ENCODE measurements at places on chromosomes 6 and 20.

- no peak for DNase-seq
Measured at GRCh38 chr20:50189681-50190250, 864 bp upstream of the CEBPB start.

GRCh38 chr6:69489970-69490369 lies 306.8 kb downstream of the LMBRD1 start:
- DNase-seq = no peak

DNA sequence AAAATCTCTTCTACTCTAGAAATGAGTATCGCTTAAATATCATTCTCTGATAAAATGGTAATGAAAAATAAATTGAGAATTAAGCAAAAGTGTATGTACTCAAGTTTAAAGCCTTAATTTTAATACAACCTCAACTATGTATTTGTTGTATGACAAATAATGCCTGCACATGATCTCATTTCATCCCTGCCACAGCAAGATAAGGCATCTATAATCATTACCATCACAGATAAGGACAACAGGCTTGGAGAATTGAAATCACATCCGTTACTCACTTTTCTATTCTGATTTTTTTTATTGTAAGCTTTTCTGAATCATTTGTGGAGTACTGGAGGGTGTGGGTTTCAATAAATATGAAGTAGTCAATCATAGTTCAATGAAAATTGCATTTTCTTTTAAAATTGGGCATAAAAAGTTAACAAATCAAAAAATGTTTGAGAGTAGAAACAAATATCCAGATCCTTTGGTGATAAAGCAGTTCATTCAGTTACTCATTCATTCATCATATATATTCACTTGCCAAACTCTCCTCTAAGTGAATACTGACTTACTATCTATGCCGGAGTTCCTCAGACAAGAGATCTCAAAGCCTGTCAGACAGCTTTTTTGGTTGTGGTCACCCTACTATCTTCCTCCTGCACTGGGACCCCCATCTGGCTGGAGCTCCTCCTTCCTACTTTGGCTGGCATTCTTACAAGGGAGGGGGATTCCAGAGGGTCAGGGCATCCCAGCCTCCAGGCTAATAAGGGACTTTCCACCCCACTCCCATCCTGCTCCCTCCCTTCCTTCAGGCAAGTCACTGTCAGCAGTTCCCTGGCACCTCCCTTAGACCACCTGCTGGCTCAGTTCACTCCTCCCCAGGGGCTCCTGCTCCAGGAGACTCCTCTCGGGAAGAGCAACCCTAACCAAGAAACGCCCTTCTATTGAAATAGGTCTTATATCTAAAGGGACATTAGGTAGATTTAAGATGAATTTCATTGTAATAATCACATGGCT lies 118.6 kb downstream of the OGFRL1 start:
- no peak for DNase-seq

DNA sequence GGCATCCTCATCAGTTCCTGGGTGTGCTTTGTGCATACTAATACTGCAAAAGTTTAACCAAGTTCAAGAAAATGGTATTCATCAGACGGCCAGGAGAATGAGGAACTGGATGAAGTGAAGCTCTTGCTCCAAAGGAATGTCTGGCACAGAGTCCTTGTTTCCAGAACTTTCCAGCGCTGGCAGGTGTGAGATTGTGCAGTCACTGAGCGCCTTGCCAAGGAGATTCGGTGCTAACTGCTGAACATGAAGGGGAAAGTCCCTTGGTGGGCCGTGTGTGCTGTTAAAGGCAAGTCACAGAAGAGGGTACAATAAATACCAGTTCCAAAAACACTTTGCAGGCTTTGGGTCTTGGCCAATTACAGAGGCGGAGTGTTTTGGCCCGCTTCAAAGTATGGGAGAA lies 262.3 kb upstream of the SOX4 start:
- no peak for DNase-seq

- DNase-seq = no peak
Measured at GRCh38 chr6:133730881-133731280, 158.0 kb upstream of the TCF21 start.

GRCh38 chr20:47605673-47606413 lies 104.2 kb downstream of the NCOA3 start:
- no peak for DNase-seq

GRCh38 chr20:2700913-2701620 lies 8.5 kb downstream of the EBF4 start:
- DNase-seq = no peak

DNA sequence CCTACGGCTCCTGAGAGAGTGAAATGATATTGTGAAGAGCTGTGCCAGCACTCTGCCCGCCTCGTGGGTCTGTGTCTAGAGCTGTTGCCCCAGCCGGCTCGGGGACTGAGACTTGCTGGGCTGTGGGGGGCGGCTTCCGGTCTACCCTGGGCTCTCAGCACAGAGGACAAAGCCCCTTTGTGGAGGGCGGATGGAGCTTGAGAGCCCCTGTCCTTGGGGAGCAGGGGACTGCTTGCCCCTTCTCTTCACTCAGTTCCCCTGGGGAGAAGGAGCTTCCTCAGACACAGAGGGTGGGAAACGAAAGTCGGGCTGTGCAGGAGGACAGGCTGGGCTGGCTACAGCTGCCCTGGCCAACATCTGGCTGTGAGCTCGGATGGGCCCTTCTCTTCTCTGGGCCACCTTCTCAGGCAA lies 11.0 kb downstream of the SRC start:
- no peak for DNase-seq

DNA sequence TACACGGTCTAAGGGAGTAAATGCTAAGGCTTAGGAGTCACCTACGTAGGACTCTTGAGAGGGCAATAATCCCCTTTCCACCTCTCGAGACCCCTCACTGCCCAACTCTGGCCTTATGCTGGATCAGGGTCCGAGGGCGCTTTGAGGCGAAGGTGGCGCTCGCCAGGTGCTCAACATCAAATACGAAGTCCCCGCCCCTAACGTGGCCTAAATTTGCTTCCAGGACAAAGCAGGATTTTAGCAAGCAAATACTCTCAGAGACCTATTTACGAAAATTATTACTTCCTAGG lies 406 bp upstream of the TRIM26 start:
- no peak for DNase-seq

- no peak for DNase-seq
Measured at GRCh38 chr20:36466089-36466488, 75.2 kb upstream of the MYL9 start.

DNA sequence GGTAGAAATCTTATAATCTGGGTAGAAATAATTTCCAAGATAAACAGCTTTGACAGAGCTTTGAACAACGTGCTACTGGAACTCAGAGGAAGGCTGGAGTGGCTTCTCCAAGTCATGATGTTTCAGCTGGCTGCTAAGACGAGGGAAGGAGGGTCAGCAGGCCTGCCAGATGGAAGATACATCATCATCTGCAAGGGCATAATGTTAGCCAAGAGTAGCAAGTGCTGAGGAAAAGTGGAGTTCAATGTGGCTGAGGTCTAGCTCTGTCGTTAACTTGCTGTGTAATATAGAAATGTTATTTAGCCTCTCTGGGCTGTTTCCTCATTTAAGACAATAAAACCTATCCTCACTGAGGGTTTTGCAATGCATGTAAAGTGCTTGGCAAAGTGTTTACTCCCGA lies 35.1 kb downstream of the RGS17 start:
- DNase-seq = no peak

DNA sequence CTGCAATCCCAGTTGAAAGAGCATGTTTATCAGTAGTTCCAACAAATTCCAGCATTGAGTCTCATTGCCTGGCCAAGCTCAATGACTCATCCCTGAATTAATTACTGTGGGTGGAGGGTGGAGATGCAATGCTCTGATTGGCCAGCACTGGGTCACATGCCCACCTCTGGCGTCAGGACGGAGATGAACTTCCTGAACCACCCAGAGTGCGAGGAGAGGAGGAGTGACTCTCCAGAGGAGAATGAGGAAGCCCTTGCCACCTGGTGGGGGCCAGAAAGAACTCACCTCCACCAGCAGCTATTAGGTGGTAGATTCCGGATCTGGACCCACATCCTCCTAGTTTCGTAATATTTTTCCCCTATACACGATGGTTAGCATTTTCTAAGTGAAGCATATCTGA lies 283.9 kb downstream of the TBC1D7 start:
- DNase-seq = peak; percentile 15

DNA sequence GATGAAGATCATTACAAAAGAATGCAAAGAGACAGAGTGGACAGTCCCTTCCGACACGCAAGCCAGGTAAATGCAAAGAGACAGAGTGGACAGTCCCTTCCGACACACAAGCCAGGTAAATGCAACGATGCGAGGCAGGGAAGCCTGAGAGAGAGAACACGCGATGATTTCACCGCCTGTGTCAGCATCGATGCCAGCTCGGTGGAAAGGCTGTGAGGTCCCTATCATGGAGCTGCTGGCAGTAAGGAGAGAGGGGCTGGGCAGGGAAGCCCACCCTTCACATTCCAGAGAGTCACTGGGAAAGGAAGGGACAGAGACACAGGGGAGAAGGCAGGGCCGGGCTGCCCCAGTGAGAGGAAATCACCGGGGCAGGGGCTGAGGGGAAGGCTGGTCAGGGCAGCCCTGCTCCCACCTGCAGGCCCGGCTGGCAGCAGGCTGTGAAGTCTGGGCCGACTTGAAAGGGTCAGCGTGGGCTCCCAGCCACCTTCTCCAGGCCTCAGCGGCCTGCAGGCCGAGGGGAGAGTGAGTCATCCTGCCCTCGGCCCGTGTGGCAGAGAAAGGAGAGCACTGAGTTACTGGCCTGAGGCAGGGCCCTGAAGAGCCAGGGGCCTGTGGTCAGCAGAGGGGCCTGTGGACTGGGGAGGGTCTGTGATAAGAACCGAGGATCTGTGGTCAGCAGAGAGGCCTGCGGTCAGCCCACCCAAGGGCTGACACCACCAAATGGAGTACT lies 80.4 kb downstream of the DACT2 start:
- no peak for DNase-seq

DNA sequence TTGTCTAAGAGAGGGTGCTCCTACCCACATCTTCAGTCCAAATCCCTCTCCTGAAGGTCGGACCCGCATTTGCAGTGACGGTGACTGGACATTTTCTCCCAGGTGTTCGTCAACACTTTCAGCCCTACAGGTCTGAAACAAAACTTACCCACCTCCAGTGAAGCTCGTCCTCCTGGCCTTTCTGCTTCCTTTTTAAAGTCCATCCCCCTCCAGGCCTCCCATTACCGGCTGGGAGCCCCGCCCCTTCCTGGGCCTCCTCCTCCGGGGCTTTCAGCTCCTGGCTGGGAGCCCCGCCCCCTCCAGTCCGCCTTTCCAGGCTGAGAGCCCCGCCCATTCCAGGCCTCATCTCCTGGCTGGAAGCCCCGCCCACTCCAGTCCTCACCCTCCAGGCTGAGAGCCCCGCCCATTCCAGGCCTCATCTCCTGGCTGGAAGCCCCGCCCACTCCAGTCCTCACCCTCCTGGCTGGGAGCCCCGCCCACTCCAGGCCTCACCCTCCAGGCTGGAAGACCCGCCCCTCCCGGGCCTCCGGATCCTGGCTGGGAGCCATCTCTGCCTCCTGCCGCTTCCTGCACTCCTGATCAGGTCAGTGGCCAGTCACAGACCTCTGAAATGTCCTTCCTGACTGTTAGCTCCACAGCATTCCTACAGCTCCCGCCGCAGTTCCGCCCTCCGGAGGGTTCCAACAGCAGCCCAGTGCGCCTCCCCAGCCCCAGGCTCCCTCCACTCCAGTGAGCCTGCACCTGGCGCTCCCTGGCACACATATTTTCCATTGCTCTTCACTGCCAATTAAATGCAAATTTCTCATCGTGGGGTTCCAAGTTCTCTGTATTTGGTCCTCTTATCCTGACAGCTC lies 98.5 kb downstream of the LY86 start:
- peak; percentile 90 for DNase-seq
